Left renal cortex interstitium (tissue), 4 donors: ENCODE measurements at places on chromosomes 11 and 22.

GRCh38 chr11:45715418-45715817 lies 50.0 kb upstream of the CHST1 start:
- DNase-seq, result no peak

DNA sequence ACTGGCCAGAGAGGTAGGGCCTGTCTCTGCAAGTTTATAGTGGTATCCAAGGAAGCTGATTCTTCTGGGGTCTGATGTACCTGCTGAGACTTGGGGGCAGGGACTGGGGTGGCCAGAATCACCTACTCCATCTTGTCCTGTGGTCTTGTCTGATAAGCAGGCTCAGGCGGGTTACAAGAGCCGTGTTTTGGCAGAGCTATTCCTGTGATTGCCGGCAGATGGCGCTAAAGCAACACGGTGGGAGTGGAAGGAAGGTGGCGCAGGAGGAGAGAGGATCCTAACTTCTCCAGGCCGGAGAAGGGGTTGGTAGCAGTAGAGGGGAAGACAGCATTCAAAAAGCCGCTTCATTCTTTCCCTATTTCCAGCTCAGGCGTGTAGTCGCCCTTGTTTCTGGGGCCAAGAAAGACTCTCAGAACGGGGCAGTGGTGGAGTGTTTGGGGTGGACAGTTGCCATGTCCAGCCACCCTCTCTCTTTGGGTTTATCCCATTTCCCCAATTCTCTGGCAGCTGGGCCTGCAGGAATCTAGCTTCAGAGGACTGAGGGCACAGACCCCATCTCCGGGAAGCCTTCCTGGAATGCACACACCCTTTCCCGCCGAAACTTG lies 15.1 kb downstream of the CHRM1 start:
- DNase-seq, result no peak

- no peak for DNase-seq
These were observed 20.1 kb downstream of the UBE4A start for GRCh38 chr11:118379497-118379896.

DNA sequence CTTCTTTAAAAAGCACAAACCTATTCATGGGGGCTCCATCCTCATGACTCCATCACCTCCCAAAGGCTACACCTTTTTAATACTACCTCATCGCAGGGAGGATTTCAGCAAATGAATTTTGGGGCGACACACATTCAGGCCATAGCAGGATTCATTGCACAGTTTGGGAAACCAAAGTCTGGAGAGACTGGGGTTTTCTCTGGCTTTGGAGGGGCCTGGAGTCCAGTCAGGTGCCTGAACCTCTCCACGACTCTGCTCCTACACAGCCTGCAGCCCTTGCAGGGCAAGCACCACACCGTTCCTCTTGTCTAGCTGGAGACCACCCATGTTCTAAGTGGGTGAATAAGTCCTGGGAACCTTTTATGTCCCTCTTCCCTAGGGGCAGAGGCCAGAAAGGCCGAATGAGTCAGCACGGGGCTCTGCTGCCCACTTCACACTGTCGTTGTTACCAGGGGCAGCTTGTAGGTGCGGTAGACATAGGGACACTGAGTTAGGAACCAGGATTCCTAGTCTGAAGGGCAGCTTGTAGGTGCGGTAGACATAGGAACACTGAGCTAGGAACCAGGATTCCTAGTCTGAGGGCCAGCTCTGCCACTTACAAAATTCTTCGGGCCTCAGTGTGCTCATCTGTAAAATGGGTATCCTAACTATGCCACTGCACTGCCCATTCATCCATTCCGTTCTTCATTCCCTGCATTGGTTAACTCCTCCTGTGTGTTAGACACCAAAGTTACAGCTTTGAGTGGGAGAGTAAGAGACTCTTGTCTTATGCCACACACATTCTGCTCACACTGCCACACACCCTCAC lies 251.7 kb upstream of the B3GAT1 start:
- no peak for DNase-seq

GRCh38 chr11:130029137-130029536 lies 26.5 kb upstream of the PRDM10 start:
- DNase-seq, result no peak

DNA sequence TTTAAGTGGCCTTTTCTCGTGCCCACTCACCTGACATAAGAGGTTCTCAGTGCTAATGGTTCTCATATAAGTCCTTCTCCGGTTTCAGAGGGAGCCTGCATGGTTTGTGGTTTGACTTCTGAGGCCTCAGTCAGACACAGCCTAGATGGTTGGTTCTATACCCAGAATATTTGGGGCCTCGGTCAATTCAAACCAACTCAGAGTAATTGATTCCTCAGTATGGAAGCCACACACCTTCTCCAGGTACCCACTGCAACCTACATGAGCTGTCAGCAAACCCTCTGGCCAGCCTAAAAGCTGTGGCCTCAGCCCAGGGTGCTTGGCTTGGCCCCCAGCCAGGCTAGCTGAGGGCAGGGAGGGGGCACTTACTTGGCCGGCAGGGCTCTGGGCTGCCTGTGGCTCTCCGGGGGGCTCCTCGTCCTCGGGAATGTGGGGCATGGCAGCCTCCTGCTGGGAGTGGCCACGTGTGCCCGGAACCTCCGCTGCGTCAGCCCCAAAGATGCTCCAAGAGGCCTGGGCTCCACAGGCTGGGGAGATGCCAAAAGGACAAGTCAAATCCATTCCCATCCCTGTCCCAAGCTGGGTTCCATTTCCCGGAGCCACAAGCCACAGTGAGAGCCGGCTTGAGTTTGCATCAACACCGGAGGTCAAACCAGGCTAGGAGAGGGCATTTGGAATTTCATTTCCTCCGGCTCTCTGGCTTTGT lies 41.7 kb downstream of the IRAG1 start:
- DNase-seq, result no peak

GRCh38 chr22:35299217-35299672 lies 449 bp upstream of the TOM1 start:
- DNase-seq, result no peak

DNA sequence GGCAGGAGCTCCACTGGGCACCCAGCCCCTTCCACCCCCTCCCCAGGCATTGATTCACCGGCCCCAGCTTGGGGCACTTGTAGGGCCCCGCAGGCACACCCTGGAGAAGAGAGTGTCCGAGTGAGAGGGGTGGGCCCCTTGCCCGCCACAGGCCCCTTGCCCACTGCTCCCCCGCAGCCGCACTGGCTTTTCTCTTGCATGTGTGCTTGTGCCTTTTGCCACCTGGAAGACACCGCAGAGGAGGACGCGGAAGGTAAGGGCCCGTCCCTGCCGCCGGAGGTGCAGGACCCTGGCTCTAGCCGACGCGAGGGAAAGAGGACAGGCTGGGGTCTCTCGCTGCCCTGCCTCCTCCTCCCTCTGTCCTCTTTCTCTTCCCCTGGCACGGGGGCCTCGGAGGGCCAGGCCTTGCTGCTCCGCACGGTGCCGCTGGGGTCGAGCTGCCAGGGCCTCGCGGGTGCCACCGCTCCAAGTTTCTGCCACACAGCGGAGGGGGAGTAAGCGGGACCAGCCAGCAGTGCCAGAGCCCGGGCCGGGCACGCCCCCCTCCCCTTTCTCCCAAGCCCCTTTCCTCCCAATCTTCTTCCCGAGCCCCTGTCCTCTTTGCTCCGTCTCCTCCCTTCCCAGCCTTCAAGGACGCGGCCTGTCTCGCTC lies 9.5 kb downstream of the TNNT3 start:
- DNase-seq, result no peak

- no peak for DNase-seq
These were observed 16.9 kb downstream of the LMO2 start for GRCh38 chr11:33874910-33875490.

DNA sequence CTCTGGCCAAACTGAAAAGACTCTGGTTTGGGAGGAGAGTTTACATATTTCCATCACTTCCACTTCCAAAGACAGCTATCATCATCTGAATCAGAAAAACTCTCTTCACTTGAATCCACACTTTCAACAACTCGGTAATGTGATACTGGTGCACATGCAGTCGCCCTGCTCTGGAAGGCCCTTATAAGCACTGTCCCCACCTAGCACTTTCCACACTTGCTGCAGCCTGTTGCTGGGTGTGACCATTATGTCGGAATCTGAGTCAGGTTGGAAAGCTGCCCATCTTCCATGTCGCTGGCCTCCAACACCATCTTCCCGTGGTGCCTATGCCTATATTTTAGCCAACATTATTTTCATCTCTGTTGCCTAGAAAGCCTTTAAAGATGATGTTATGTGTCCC lies 1.1 kb upstream of the OR10A5 start:
- no peak for DNase-seq

DNA sequence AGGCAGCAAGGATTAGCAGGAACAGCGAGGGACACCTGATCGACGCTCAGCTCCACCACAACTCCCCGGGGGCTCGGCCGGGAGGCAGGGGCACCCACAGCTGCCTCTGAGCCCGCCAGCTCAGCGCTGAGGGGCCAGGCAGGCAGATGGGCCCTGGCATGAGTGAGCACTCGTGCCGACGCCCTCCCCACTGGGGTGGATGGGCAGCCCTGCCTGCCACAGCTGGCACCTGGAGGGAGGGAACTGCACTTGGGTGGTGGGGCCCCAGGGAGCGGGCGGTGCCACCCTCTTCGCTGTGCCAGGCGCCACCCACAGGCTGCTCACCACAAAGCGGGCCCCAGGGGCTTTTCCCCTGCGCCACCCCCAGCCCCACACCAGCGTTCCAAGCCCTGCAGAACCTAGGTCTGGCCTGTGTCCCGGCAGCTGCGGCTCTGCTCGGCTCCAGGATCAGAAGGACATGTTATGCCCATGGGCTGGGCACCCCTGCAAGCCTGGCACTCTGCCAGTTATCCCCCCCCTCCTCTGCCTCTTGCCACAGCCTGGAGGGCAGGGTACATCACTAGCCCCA lies 28.8 kb downstream of the WNT7B start:
- DNase-seq, result no peak

DNA sequence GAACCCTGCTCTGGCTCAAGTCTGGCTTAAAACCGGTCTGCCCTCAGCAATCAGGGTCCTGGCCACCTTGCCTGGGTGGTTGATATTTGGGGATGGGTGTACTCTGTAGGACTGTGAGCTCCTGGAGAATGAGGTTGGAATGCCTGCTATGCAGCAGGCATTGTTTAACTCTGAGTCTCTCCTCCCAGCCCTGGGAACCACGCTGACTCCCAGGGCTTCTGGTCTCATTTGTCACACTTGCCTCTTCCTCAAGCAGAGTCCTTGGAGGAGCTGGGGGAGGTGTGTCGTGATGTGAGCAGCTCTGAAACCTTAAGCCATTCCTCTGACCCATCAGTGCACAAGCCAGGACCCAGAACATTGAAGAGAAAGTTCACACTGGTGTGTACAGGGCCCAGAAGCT lies 340.1 kb downstream of the MN1 start:
- DNase-seq, result no peak

DNA sequence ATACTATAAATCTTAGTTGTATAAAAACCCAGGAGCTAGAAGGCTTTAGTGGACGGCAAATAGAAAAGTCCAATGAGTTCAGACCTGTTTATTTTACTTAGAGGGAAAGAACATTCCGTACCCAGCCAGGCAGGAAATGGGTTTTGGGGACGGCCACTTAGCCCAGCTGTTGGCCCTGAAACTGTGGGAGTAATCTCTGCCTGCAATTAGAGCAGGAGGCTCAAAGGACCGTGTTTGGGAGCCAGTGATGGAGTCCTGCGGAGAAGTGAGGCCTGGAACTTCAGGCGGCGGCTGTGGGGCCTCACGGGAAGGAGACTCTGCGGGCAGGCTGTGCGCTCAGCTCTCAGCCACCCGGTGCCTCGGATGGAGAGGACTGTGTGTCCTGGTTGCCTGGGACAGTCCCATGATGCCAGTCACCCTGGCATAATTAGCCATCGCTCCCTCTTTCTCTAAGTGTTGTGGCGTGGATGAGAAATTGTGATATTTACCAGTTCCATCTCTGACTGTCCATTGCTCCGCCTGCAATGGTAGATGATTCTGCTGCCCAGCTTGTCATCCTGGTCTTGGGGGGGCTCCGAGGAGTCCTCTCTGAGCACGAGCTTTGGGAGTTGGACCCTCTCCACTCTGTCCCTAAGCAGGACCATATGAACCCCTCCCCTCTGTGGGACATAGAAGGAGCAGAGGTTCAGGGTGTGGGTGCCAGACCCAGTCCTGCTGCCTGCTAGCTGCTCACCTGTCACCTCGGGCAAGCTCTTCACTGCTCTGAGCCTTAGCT lies 530.3 kb downstream of the TBC1D22A start:
- DNase-seq, result peak; percentile 45

DNA sequence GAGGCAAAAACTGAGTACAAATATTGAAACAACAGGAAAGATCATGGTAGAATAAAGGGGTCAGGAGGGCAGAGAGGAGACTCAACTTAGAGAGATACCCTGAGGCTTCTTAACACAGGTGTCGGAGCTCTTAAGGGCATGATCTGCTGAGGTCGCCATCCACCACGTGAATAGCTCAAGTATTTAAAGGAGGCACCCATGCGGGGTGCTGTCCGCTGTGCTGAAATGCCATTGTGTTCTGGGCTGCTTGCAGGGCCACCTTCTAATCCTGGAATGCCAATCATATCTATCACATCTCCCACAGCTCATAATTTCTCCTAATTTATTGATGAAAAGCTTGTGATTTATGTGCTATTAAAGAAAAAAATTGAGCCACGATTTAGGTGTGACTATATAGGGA lies 90.2 kb downstream of the SEZ6L start:
- DNase-seq, result no peak

- no peak for DNase-seq
These were observed 5.5 kb upstream of the OR52B6 start for GRCh38 chr11:5575152-5575551.

DNA sequence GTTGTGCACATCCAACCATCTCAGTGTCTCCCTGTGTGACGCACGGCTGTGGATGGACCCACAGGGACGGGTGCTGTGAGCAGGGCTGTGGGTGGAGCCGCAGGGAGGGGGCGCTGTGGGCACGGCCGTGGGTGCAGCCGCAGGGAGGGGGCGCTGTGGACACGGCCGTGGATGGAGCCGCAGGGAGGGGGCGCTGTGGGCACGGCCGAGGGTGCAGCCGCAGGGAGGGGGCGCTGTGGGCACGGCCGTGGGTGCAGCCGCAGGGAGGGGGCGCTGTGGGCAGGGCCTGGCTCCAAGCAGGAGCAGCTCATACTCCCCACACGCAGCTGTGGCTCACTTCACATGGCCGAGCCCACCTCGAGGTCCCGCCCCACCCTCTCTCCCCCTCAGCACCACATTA lies 6.0 kb upstream of the MAPK11 start:
- no peak for DNase-seq

- no peak for DNase-seq
These were observed 859 bp downstream of the RPS6KB2 start for GRCh38 chr11:67429038-67429668.

GRCh38 chr11:18633256-18634139 lies 644 bp downstream of the SPTY2D1 start:
- no peak for DNase-seq

DNA sequence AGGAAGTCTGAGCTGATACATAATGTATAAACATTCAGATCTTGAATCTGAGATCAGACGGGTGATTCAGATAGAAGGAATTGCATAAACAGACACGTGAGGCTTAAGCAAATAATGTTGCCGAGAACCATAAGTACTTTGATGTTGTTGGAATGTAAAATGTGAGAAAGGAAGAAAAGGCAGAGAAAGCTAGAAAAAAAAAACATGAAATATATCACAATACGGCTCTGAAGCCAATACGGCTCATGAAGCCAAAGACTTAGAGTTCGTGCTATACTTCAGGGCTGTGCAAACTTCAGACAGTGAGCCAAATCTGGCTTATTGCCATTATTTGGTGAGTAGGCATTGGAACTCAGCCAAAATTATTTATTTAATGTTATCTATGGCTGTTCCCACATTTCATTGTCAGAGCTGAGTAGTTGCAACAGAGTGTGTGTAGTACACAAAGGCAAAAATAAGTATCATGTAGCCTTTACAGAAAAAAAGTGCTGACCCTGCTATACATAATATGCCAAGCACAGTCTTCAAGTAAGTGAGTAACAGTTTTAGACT lies 673.3 kb downstream of the CNTN5 start:
- no peak for DNase-seq
